Fibroblast of mammary gland (primary cell): ENCODE measurements at places on chromosomes 4 and X.

- DNase-seq: no peak
These were observed 5.6 kb downstream of the PRDM8 start for GRCh38 chr4:80202741-80203553.

- no peak for DNase-seq
These were observed 790 bp upstream of the HHIP start for GRCh38 chr4:144645102-144645630.

GRCh38 chr4:41154814-41155177 is 59.5 kb downstream of the APBB2 start:
- DNase-seq: no peak

GRCh38 chr4:3276986-3277385 is 15.8 kb upstream of the RGS12 start:
- peak; percentile 7 for DNase-seq

- no peak for DNase-seq
These were observed 367.0 kb downstream of the RAB28 start for GRCh38 chr4:13117185-13117584.

DNA sequence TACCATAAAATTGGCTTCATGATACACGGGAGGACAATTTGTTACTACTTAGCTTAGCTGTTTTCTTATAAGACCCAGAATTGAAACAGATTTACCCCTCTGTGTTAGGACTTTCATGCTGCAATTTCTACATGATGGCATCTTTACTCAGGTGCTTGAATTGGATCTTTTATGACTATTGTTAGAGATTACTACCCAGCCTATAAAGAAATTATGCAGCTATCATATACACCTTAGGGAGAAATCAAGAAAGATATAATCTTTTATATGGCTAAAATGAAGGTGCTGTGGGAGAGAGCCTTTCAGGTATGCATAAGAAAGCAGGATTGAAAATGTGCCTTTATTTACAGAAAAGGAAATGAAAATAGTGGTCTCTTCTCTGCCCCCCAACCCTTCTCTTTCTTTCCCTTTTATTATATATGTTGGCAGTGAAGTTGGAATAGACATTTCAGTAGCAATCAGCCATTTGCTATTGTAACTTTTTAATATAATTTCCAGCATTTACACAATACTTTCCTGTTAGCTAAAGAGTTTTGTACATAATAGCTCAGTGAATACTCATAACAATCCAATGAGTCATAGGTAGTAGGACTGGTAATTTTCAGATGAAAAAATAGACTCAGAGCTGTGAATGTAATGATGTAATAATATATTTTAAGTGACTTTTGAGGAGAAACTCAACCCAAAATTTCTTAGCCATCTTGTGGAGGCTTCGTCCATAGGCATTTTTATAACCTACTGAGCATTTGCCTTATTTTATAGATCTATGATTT is 311.8 kb downstream of the ADGRL3 start:
- DNase-seq: peak; percentile 58

- no peak for DNase-seq
These were observed 320.2 kb upstream of the GATB start for GRCh38 chr4:152081024-152081423.

DNA sequence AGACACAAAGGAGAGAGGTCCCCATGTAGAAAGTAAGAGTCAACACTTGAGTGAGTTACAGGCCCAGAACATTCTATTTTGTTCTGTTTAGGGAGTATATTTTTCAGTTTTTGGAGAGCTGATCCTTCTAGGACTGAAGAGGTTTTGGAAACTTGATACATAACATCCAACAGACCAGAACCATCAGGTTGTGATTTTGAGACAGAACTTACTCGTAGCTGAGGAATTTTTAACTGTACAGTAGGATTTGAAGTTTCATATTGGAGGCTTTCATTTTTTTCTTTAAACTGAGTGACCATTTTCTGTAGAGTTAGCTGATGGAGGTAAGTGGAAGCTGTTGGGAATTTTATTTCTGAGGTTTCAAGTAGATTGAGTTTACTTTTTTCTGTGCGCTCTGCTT is 73.3 kb downstream of the NCAPG start:
- DNase-seq: peak; percentile 17

DNA sequence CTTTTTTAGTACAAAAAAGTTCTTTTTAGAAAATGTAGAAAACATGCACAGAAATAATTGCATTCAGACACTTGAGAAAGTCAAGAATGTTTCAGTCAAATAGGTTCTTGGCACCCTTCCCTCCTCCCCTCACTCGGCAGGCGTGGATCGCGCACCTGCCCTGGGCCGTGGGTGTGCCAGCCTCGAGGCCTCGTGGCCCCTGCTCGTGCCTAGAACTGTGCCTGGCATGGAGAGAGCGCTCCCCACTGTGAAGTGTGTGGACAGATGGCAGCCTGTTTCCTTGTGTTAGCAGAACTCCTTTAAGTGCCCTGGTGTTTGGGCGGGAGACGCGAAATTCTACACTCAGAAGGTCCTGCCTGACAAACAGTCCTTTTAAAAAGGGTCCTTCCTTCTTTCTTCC is 14.7 kb downstream of the RGS12 start:
- DNase-seq: no peak

GRCh38 chr4:153488006-153488891 is 22.1 kb downstream of the TMEM131L start:
- DNase-seq: no peak

- DNase-seq: peak; percentile 78
These were observed 917 bp downstream of the PCDH18 start for GRCh38 chr4:137531168-137531985.

GRCh38 chrX:118228041-118228440 is 111.4 kb upstream of the KLHL13 start:
- peak; percentile 23 for DNase-seq

- DNase-seq: no peak
These were observed 741 bp upstream of the RTL5 start for GRCh38 chrX:72132456-72132855.

DNA sequence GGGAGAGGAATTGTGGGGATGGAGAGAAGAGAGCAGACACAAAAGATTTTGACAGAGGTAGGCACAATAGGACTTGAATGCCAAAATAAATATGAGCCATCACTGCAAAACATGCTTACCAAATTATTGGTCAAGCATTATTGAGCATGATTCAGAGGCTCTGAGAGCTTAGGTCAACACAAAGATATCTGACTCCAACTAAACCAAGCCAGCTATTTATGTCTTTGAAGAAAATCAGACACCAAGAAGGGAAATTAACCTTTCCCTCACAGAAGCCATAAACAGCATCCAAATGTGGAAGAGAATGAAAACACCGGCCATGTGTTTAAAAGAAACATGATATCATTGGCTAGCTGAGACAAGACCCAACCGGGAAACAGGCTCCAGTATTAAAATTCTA is 323.2 kb downstream of the RAB28 start:
- DNase-seq: peak; percentile 86

DNA sequence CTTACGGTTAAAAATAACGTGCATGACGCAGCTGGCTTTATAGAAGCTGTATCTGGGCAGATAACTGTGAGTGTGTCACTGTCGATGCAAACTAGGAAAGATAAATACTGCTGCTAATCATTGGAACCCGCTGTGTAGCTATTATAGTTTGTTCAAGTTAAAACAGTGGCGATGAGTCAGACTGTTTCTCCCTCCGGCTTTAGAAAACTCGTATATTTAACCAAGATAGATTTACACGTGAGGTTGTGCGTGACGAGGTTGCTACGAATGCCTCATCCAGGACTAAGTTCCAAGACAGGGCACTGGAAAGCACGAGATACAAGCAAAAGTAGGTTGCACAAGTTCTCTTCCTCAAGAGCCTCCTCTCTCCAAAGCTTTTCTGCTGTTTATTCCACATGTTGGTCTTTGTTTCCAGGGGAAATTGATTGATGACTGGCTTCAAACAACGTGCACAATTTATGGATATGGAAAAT is 270.7 kb downstream of the FBXW7 start:
- DNase-seq: peak; percentile 89

DNA sequence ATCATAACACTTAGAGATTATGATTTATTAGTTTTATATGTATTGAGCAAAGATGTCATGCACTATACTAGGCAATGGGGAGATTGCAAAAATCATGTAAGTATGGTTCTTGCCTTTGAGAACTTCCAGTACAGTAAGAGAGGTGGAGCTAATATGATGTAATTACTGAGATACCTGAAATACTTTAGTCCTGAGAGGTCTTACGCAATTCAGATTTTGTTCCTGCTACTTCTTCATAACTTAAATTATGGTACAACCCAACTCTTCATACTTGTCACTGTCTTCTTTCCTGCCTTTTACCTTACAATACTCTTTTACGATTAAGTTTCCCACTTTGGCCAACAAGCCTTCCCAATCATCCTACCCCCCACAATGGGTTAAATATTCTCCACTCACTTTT is 564.2 kb upstream of the PITX2 start:
- DNase-seq: no peak

DNA sequence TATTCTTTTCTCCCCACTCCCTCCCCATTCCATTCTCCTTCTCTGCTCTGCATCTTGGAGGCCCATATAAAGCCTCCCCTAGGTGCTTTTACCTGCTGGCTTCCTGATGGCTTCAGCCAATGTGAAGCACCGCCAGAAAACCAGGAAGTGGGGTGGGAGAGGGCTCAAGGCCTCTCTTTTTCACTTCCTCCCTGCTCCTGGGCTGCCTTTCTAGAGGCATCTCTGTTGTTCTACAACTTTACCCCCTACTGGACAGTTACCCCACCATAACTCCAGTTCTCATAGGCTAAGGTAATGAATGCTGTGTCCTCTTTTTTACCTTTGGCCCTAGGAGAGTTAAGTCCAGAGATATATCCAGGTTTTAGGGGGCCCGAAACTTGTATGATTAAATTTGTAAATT is 62.4 kb upstream of the PPARGC1A start:
- no peak for DNase-seq

GRCh38 chr4:154307451-154307850 is 184.1 kb downstream of the DCHS2 start:
- DNase-seq: no peak
